ENCODE measurements at places on chromosomes 7 and 10.

DNA sequence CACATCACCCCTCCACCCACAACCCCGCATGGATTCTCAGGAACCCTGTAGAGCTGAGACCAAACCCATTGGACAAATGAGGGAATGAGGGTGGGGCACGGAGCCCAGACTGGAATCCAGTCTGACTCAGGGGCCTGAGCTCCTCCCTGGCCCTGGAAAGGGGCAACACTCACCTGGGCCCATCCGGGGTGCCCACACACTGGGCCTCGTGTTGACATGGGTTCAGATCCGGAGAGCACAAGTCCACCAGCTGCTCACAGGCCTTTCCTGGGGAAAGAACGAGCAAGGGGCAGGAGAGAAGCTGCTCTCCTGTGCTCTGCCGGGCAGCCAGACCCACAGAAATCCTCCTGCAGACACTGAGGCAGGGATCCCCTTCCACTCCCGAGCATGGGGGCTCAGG lies 172.2 kb downstream of the SLIT1 start:
- DNase-seq: no peak

DNA sequence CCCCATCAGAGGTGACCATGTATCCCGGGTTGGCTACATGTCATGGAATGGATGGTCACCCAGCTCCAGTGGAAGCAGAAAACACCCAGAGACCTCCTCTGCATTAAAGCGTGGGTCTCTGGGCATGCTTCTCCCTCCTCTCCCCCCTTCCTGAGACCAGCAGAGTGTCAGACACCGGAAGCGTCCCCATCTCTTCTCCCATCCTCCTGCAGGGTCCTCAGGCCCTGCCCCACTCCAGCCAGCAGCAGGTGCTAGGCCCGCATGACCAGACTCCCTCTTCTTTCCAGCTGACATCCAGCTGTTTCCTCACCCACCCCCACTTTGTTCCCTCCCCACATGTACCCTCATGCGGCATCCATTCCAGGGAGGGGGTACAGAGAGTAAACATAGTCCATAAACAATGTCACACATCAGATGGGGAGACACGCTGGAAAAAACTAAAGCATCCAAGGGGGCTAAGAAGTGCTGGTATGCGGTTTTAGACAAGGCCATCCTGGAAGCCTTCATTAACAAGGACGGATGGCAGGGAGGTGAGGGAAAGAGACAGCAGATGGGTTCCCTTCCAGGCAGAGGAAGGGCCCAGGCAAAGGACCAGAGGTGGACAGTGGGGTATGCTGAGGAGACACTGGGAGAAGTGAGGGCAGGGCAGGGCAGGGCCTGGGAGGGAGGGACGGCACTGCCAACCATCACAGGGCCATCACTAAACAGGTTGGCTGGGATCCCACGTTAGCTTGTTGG lies 12.5 kb upstream of the SLC18A3 start:
- DNase-seq: no peak

DNA sequence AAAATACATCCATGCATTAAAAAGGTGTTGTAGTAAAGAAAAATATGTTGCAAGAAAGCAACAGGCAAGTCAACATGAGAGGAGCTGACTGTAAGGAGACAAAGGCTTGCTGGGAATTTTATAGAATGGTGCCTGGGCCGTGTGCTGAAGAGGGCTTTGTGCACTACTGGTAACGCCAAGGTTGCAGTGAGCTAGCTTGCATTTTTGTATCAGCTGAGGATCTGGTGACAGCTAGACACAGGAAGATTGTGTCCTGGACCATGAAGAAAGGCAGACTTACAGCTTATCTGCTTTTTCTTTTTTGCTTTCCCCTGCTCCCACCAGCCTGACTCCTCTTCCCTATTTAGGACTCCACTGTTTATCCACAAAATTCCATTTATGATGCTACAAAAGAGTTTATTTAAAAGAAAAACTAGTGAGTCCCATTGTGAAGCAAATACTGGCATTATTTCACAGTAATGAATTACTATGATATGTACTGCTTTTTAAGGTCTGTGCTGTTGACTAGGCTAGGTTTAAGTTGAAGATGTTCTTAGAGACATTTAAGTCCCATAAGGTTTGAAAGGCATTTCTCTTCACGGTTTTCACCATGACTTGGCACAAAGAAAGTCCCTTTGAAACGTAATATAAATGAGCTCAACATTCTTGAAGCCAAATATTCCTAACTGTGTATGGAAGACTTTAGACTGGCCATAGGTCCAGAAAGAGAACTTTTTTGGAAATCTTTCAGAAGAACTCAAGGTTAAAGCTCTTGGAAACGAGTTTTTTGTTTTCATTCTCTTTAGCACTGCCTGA lies 88.6 kb downstream of the SEC23IP start:
- no peak for DNase-seq

DNA sequence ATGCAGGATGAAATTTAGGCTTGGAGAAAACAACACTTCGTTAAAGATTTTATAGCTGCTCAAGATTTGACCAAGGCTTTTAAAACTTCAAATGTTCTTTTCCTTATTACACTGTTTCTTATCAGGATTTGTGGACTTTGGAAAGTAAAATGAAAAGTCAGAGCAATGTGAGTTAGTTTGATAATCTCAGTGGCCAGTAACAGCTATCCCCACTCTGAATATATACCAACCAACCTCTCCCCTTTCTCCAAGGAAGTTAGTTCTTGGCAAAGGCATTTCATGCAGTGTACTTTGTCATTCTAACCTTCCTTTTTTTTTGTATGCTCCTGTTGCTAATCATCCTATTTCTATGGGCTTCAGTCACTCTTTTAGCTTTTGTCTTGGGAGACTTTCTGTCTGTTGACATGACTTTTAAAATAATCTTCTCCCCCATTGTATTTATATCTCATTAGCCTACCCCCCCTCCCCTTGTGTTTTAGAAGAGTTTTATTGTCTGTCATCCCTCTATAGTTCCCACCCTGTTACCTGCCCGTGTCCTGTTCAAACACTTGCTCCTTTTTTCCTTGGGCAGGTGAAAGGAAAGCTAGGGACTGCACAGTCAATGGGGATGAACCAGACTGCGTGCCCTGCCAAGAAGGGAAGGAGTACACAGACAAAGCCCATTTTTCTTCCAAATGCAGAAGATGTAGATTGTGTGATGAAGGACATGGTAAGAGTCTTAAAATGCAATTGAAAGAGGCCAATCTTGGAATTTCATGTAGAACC lies 16.7 kb downstream of the FAS start:
- no peak for DNase-seq

- DNase-seq: no peak
These were observed 74.8 kb downstream of the ZRANB1 start for GRCh38 chr10:125016611-125017202.

DNA sequence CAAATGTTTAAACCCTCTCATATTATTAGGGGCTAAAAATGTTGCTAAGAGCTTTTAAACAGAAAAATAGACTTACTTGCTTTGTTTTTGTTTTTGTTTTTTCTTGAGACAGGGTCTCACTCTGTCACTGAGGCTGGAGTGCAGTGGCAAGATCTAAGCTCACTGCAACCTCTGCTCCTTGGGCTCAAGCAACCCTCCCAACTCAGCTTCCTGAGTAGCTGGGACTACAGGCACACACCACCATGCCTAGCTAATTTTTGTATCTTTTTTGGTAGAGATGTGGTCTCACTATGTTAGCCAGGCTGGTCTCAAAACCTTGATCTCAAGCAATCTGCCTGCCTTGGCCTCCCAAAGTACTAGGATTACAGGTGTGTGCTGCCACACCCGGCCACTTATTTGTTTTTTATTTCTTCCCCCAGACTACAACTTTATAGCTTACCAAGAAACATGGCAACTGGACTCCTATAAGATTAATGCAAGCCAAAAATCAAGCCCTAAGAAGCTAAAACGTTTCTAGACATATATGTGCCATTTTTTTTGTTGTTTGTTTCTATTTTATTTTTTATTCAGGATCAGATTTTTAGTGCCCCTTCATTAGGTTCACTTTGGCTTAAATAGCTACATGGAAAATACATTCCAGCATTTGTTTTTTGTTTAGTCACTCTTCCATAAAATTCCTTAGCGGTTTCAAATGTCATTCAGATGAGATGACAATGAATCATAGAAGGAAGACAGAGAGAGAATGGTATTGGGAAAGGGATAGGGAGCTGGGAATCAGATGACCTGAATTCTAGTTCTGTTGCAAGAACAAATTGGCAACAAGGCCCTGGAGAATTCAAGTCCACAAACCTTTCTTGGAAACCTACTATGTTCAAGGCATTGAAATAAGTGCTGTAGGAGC lies 163.4 kb upstream of the MKLN1 start:
- no peak for DNase-seq

- DNase-seq: no peak
These were observed 100.9 kb upstream of the PHYHIPL start for GRCh38 chr10:59075576-59075975.

DNA sequence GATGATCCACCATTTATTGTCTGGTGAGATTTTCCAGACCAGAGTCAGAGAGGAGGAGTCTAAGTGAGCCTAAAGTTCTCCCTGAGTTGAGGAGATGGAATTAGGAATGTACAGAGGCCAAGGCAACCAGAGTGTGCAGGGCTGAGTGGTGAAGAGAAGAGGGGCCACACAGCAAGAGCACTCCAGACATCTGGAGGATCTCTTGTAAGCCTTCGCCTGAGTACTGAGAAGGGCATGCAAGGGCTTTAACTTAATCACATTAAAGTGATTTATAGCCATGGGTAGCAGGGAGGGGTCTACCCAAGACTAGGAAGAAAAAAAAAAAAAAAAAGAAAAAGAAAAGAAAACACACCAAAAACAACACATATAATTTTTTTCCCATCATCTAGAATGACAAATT lies 1190.4 kb downstream of the GATA3 start:
- no peak for DNase-seq

- DNase-seq: no peak
These were observed 114.5 kb downstream of the NKX6-2 start for GRCh38 chr10:132671228-132672154.

DNA sequence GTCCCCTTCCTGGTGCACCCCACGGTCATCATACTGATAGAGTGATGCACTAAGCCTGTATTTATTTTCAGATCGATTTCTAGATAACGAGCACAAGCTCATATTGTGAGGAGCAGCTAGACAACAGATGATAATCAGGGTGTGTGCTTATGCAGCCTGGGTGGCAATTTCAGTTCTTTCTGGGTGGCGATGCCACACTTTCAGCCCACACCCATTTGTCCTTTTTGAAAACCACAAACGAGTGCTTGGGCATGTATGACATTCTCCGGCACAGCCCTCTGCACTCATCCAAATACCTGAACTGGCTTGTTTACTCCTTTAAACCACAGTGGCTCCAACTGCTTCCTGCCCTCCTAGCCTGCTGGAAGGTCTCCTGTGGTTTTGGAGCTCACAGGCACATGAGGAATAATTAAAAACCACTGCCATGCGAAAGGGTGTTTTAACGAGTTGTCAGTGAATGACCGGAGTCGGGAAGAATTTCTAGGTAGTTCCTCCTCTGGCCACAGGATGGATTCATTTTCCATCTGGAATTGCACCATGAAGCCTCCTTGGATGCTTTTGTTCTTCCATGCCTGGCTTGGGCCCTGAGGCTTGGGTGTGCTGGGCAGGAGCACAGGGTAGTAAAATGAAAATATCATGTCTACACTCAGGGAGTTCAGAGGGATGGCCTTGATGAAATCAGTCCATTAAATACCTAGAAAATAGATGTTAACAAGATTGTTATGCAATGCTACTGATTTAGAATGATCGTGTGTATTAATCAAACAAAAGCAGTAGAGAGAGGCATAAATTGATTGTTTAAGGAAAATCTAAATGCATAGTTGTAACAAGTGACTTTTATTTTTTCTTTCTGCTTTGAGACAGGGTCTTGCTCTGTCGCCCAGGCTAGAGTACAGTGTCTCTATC lies 52.4 kb upstream of the ITGB1 start:
- no peak for DNase-seq

DNA sequence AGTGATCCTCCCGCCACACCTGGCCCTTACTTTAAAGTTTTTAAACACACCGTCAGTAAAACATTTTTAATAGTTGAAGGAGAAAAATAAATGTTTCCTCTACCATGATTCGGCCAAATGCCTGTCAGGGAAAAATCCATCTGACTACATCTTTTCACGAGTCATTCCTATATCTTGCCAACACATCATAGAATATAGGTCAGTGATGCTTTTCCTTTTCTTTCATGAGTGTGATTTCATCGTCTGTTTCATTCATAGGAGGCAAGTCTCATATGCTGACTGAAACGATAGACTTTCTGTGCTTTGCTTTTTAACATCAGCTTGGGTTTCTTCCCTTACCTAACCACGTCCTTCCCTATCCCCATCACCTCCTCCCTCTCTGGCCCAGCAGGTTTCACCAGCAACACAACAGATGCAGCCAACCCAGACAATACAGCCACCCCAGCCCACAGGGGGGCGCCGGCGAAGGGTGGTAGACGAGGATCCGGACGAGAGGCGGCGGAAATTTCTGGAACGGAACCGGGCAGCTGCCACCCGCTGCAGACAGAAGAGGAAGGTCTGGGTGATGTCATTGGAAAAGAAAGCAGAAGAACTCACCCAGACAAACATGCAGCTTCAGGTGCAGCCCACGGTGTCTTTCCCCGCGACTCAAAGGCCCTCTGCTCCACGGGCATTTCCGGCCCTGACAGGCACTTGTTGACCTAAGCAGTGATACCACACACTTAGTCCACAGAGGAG lies 149.2 kb downstream of the TRIL start:
- DNase-seq: no peak

- no peak for DNase-seq
These were observed 3.5 kb upstream of the CCDC126 start for GRCh38 chr7:23593706-23594105.

DNA sequence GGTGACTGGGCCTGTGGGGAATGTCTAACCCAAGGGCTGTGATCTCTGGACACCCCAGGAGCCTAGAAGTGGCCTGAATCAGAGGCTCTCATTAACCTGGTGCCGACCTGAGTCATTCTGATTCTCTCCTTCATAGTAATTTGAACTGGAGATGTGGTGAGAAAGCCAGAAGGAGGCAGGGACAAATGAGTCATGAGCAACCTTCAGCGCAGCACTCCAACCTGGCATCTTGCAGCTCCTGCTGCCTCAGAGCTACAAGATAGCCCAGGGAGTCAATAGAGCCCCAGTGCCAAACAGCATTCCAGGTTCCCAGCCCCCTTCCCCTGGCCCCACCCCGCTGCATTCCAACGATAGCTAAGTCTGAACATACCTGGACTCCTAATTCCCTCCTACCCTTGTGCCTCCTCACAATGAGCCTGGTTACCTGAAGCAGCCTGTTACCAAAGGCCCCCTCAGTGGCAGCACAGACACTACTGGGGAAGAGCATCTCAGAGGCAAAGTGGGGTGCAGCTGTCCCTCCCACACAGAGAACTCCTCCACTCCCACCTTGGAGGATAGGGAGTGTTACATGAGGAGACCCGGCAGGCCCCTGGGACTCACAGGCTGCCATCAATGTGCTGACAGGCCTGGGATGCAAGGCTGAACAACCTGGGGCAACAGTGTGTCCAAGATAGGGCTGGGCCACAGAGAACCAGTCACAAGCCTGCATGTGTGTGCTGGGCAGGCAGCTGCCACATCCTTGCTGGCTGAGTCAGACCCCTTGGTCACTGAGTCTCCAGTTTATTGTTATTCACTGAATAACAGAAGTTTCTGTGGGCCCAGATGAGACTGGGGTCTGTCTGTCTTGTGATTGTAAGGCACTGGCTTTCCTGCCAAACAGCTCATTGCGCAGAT lies 76.8 kb upstream of the LEP start:
- no peak for DNase-seq

Data from NCI-H1092 treated with DMSO at 0.1 percent for 48 hours (cell line).